ENCODE measurements at places on chromosomes 7 and 10.

DNA sequence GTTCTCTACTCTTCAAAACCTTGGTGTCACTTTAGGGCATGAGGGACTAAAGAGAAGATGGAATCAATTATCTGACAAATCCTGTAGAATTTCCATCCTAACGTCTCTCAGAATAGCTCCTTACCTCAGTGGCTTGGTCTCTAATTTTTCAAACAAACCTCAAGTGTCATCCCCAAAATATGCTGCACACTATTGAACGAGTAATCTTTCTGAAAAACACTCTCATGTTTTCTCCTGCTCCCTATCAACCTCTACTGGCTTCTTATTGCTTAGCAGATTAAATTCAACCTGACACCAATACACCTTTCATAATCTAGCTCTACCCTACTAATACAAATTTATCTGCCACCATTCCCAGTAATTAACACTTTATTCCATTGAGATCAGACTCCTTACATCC lies 8.5 kb downstream of the CNOT4 start:
- DNase-seq = no peak

- DNase-seq = no peak
These were observed 136.6 kb downstream of the CALN1 start for GRCh38 chr7:72275382-72276070.

DNA sequence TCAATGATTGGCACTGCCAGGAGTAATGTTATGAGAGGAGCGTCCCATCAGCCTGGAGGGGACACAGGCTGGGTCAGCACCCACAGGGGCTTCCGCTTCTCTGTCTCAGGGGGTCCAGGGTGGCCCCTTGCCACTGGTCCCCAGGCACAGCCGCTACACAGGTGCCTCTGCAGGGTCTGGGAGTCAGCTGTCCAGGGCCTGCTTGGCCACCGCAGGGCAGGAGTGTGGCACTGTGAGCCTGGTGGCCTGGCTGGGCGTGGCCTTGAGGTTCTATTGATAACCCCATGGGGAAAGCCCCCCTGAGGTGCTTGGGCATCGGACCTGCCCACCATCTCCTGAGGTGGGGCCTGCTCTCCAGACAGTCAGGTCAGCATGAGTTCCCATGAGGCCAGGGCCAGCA lies 136.6 kb downstream of the LHPP start:
- no peak for DNase-seq

DNA sequence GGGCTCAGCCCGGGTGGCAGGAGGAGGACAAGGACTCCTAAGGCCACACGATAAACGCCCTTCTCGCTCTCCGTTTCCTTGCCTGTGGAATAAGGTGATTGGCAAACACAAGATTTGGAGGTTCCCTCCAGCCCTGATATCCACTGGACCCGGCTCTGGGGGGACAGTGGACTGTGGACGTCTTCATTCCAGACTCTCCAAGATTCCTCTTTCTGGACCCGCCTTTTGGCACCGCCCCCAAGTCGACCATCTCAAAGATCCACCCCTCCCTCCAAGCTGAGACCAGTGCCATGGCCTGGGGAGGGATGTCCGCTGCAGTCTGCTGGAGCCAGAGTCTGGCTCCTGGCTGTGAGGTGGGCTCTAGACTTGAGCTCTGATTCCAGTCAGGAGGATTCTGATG lies 23.6 kb downstream of the ZNF783 start:
- no peak for DNase-seq

All from bronchial epithelial cell (primary cell).